Activated naive CD4-positive, alpha-beta T cell (primary cell): ENCODE measurements at places on chromosomes 5 and 9.

- DNase-seq: no peak
These were observed 56.5 kb upstream of the SPATA31D4 start for GRCh38 chr9:81871695-81872094.

DNA sequence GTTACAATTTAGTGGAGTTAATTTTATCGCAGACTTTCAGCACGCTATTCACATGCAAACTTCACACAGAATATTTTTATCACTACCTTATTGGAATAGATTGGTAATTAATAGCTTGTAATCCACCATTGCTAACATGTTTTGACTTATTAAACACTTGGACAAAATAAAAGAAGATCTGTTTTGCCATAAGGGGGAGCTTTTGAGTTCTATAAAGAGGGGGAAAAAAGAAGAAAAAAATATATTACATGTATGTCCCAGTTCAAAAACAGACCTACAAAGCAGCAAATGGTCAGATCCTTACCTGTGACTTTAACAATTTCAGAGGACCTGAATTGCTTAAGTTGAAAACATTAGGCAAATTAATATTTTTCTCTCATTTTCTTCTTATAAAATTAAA, 1.2 kb upstream of the PAPPA start:
- no peak for DNase-seq

DNA sequence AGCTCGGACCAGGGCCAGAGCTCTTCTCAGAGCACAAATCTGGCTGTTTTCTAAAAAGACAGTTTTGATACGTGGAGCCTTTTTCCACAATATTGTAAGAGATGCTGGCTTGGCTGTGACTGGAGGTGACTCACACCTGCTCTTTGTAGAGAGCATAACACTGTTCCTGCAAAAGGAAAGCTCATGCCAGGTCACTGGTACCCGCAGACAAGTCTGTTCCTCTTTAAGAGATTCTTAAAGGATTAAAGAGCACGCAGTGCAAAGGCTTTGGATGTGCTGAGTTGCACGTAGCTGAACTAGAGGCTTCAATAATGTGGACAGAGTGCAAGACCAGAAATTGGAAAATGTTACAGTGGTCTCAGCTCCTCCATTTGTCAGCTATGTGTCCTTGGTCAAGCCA, 19.0 kb downstream of the ACTL7B start:
- no peak for DNase-seq

DNA sequence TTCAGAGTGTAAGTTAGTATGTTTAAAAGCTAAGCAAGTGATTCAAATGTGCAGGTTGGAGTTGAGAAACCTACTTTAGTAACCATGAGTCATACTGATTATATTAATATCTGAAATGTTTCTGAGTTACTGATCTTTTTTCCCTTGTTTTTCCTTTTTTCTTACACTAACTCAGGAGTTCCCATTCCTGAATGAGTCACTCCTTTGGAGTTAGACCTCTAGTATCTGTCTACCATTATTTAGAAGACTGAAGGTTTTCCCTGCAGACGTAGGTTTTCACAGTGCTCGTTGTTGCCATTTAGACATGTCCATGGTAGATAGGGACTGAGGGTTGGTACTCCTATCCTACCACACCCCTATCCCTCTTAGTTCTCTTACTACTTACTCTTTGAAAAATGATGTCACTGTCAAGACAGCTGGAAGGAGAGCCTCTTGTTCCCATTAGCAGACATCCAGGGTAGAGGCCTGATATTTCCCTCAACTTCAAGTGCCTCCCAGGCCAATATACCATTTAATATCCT, 20.2 kb downstream of the OCLN start:
- no peak for DNase-seq

DNA sequence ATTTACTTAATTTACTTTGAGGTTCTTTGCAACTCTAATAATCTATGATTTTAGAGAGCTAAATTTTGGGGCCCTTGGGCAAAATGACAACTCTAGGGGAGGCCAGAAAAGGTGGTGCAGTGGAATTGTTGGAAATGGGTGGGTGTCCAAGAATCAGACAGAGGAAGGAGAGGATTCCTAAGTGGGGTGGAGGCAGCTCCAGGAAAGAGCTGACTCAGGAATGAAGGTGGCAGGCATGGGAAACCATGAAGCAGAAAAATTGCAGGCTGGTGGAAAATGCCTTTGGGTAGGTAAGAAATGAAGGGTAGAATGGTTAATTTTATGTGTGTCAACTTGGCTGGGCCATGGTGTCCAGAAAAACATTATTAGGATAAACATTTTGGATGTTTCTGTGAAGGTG, 248.5 kb upstream of the TUT7 start:
- DNase-seq: no peak

GRCh38 chr9:131167146-131167692, 41.8 kb downstream of the NUP214 start:
- no peak for DNase-seq

- no peak for DNase-seq
These were observed 9.2 kb upstream of the ISL1 start for GRCh38 chr5:51373880-51374523.

- no peak for DNase-seq
These were observed 92.6 kb downstream of the GLIS3 start for GRCh38 chr9:4207123-4207875.

- DNase-seq: no peak
These were observed 4.4 kb upstream of the EBF1 start for GRCh38 chr5:159104051-159104651.

DNA sequence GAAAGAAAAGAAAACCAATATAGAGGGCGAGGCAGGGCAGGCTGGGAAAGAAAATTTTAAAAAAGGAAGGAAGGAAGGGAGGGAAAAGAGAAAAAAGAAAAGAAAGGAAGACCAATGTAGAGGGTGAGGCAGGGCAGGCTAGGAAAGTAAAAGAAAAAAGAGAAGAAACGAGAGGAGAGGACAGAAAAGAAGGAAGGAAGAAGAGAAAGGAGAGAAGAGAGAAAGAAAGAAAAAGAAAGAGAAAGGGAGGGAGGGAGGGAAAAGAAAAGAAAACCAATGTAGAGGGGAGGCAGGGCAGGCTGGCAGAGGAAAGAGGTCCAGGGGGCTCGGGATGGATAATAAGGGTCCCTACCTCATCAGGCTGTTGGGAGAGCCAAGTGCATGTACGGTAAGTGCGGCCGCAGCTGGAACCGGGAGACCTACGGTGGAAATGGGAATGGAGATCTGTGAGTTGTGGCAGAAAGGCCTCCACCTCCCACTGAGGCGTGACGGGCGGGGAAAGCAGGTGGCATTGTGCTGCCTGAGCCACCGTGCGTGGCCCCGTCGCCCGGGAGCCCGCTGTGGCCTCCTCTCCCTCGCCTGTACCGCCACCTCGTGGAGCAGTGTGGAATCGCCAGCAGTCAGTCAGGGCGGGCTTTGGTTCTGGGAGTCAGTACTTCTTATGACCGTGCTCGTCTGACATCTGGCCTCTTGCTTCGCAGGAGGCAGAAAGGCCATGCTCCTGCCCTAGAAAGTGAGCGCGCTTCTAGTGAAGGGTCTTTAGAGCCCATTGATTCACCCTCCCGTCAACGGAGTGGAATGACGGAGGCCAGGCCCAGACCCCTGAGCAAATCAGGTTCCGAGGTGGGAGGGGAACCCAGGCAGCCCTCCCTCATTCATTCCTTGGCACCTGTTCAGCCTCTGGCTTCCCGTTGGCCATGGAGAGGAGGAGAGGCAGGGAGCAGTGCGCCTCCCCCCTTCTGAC, 10.4 kb upstream of the NHP2 start:
- DNase-seq: peak; percentile 94

GRCh38 chr5:122126756-122127321, 2.5 kb upstream of the ZNF474 start:
- DNase-seq: no peak

GRCh38 chr5:141691286-141691866, 9.3 kb upstream of the ARAP3 start:
- no peak for DNase-seq

DNA sequence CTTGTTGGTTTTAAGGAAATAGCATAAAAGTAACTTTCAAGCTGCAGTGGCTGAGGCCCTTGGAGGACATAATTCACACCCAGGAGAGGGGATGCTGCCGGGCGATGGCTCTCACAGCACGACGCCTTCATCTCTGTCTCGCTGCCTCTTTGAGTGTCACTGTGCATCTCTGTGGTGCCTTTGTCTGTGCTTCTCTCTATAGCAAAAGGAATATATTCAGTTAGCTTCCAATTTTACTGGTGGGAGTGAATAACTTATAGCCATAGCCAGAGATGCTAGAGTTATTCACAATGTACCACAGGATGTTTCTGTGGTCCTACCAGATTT, 276.7 kb downstream of the SYK start:
- no peak for DNase-seq

DNA sequence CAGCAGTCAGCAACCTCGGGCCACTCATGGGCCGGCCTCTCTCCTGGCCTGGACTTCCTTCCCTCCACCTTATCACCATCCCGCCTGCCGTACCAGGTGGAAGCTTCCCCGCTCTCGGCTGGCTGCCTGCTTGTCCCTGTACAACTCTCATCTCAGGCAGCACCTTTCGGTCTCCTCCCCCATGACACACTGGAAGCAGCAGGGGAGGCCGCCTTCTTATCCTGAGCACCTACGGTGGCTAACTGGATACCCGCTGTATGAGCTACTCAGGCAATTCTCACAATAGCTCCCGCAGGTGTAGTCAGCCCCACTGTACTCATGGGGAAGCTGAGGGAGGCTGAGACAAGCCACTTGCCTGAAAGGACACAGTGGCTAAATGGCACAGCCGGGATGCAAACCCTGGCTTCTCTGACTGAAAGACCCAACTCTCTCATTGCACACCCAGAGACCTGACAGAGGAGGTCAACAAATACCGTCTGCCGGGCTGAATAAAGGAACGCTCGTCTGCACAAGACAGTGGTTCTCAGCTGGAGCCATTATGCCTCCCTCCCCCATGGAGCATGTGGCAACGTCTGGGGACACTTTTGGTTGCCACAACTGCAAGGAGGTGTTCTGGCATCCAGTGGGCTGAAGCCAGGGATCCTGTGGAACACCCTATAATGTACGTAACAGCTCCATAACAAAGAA, 9.6 kb downstream of the STK10 start:
- no peak for DNase-seq

DNA sequence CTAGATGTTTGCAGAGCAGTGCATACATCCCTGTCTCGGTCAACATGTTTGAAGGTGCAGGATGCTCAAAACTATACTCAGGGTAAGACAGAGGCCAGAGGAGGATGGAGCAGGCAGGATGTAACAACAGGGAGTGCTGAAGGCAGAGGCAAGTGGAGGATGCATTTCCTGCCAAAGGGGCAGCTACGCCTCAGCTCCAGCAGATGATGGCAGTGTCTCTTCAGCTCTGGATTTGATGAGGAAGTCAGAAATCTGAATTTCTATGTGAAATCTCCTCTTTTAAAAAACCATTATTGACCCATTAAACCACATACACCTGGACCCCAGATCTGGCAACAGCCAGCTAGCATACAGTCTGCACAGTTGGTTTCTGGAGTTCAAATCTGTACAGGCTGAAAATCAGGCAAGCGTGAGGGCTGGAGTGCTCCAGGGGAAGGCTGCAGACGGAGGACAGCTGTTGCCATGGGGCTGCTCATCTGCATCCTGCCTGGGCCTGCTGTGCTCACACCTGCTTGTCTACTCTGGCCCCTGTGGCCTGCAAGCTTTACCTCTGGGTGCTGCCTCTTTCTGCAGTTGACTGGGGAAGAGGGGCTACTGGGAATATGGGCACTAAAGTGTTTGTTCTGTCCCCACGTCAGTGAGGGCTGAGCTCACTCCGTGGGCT, 152.9 kb upstream of the SLC28A3 start:
- no peak for DNase-seq

DNA sequence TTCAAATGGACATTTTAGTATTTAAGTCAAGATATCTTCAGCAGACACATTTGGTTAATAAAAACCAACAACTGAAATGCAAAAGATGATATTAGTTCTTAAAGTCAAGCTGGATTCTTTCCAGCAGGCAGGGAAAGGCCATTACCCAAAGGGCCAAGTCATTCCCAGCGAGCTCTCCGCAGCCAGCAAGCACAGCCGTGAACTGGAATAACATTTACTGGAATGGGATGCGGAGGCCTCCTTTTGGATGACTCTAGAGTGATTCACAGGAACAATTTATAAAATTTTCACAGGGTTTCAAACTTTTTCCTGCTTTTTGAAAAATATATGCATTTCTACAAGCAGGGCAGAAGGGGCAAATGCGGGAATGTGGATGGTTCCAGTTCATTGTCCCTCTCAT, 76.6 kb upstream of the DAB2 start:
- DNase-seq: no peak

- no peak for DNase-seq
These were observed 315 bp upstream of the GPR150 start for GRCh38 chr5:95619514-95620029.

- no peak for DNase-seq
These were observed 181.5 kb upstream of the RAI14 start for GRCh38 chr5:34474573-34475021.

- peak; percentile 18 for DNase-seq
These were observed 650 bp downstream of the MYORG start for GRCh38 chr9:34375901-34376595.

DNA sequence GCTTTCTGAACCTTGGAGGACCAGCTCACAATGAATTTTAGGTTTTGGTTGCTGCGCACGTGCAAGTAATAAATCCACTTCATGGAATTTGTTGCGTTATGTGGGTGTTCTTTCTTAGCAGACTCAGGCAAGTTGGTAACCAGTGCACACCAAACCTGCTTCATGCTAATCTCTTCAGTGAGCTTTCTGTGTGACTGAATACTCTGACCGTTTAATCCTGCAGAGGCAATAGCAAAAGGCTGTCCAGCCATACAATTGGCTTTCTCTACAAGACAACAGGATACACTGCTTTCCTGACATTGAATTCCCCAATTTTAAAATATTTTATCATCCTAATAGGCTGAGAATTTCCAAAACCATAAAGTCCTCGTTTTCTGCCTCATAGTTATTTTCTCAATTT, 10.3 kb downstream of the UGT3A2 start:
- DNase-seq: no peak

DNA sequence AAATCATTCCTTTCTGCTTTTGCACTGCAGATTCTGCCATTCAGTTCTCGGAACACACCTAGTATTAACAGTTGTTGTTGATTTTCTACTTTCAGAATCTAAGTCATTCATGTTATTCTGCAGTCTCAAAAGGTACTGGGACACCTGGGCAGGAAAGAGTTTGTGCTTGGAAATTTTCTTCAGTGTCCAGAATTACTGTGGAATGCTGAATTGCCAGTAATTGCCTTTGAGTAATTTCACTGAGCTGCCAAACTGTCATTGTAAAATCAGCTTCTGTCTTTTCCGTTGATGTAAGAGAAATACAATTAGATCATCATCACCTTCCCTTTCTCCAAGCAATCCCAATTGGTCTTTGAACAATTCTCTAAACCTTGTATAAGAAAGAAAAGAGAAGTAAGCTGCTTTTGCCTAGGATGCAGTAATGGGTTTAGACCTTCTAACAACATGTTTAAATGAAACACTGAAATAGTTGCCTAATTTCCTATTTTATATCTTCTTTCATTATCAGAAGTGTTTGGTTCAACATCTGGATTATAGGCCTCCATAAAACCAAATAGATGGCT, 75.7 kb upstream of the TGFBR1 start:
- DNase-seq: no peak
